ENCODE measurements at places on chromosomes 13 and 19.

DNA sequence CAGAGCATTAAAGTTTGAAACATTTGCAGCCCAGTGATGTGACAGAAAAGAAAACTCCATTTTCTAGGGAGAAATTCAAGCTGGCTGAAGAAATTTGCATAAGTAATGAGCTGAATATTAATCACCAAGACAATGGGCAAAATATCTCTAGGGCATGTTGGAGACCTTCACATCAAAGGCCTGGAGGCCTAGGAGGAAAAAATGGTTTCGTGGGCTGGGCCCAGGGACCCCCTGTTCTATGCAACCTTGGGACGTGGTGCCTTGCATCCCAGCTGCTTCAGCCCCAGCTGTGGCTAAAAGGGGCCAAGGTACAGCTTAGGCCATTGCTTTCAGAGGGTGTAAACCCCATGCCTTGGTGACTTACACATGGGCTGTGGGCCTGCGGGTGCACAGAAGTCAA is 5.7 kb upstream of the CLEC4M start:
- no peak for ATAC-seq

GRCh38 chr19:54888239-54888638 is 14.2 kb downstream of the FCAR start:
- ATAC-seq = no peak

GRCh38 chr19:17436874-17437267 is 11.6 kb downstream of the TMEM221 start:
- ATAC-seq = no peak

DNA sequence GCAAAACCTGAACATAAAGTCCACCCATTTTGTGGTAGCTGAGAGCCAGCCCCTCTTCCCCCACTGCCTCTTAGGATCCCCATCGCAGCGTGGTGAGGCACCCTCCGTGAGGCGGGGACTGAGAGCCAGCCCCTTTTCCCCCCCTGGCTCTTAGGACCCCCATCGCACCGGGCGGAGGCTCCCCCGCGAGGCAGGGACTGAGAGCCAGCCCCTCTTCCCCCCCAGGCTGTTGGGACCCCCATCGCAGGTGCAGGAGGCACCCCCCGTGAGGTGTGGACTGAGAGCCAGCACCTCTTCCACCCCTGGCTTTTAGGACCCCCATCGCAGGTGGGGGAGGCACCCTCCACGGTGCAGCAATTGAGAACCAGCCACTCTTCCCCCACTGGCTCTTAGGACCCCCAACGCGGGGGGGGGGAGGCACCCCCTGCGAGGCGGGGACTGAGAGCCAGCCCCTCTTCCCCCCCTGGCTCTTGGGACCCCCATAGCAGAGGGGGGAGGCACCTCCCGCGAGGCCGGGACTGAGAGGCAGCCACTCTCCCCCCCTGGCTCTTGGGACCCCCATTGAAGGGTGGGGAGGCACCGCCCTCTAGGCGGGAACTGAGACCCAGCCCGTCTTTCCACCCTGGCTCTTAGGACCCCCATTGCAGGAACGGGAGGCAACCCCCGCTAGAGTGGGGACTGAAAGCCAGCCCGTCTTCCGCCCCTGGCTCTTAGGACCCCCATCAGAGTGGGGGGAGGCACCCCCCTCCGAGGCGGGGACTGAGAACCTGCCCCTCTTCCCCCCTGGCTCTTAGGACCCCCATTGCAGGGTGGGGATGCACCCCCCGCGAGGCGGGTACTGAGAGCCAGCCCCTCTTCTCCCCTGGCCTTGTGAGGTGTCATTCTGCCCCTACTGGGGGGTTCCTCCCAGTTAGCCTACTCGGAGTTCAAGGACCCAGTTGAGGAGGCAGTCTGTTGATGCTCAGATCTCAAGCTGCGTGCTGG is 366.4 kb upstream of the SPRY2 start:
- ATAC-seq = no peak

DNA sequence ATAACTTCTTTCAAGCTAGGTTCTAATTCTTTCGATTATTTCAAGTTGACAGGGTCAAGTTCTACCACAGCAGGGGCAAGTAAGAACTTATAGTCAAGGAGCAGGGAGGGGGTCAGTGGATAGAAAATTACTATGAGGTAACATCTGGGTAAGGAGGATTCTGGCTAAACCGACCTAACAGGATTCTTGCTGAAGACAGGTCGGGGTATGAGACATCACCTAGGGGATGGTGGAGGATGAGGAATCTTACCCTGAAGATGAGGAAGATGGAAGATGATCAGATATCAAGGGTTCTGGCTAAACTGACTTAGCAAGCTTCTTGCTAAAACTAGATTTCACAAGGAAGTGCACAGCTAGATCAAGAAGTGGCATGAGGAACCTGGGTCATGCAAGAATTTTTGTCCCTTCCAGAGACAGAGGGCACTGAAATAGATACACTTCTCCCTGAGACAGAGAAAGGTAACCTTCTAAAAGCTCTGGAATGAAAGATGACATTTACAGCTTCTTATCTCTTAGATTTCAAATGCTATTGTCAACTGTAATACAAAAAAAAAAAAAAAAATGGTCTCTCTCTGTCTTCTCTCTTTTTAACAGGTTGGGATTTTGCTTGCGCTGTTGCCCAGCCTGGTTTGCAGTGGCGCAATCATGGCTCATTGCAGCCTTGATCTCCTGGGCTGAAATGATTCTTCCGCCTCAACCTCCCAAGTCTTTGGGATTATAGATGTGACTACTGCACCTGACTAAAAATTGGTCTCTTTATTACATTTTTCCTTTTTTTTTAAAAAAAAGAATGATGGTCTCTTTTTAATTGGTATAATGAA is 9.6 kb upstream of the METTL21C start:
- ATAC-seq = no peak
